ENCODE measurements at places on chromosomes 7 and 10.

DNA sequence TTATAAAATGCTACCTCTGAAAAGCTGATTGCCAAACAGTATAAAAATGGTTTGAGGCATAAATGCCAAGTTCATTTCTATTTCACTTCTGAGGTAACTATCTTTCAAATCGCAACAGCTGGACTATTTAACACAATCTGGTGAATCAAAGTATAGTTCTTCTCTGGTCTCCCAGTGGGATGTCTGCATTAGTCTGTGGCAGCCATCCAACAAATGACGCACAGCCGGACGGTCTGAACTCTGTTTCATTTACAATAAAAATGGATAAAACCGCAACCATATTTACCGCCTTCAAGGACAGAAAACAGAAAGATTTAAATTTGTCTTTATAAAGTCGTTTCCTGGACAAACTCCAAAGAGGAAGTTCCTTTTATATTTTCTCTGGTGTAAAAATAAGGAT lies 41.9 kb downstream of the ENO4 start:
- no peak for DNase-seq

GRCh38 chr7:81903115-81903514 lies 133.3 kb upstream of the HGF start:
- no peak for DNase-seq

DNA sequence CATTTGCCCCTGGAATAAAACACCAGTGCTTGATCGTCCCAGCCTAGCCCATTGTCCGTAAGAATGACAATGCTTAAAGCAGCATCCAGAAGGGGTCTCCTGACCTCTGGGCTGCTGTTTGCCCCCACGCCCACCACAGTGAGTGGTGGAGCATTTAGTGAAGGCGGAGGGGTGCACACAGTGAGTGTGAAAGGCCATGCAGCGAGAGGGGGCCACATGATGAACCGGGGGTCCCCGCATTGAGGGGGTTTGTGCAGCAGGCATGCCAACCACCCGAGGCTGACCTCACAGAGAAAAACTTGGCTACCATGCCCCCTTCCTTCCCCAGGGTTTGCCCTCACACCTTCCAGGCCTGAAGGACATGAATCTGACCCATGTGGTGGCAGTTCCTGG lies 28.4 kb downstream of the CPXM2 start:
- DNase-seq, result peak; percentile 39

- DNase-seq, result no peak
Observed at GRCh38 chr7:2826771-2827170, 17.3 kb downstream of the GNA12 start.

DNA sequence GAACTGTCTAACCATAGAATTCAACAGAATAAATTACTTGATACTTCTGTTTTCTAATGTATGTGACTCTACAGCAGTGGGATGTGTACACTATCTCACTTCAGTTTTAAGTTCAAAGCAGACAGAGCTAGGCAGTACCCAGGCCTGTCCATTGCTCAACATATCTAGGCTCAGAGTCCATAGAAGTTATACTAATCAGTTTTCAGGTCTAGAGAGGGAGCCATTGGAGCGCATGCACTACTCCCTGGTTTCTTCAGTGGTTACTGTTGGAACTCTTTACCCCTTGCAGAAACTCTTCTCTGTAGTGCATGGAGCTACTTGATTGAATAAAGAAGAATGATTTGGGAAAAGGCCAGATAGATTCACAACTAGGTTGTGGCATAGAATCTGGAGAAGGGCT lies 4.4 kb downstream of the CD36 start:
- no peak for DNase-seq

GRCh38 chr7:36545291-36545690 lies 155.6 kb downstream of the ANLN start:
- no peak for DNase-seq

- no peak for DNase-seq
Observed at GRCh38 chr10:30384701-30385201, 35.7 kb upstream of the MTPAP start.

GRCh38 chr10:124403548-124403947 lies 15.2 kb downstream of the OAT start:
- DNase-seq, result peak; percentile 57

DNA sequence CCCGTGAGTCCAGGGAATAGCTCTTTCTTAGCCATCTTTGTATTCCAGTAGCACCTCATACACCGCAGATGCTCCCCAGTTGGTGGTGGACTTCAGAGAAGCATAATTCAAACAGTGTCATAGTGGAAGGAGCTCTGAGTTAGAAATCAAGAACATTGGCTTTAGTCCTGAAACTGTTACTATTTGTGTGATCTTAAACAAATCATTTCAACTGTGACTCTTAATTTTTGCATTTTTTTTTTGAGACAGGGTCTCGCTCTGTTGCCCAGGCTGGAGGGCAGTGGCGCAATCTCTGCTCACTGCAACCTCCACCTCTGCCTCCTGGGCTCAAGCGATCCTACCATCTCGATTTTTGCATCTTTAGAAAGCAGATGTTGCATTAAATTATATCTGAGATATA lies 1.8 kb downstream of the BPGM start:
- DNase-seq, result no peak

DNA sequence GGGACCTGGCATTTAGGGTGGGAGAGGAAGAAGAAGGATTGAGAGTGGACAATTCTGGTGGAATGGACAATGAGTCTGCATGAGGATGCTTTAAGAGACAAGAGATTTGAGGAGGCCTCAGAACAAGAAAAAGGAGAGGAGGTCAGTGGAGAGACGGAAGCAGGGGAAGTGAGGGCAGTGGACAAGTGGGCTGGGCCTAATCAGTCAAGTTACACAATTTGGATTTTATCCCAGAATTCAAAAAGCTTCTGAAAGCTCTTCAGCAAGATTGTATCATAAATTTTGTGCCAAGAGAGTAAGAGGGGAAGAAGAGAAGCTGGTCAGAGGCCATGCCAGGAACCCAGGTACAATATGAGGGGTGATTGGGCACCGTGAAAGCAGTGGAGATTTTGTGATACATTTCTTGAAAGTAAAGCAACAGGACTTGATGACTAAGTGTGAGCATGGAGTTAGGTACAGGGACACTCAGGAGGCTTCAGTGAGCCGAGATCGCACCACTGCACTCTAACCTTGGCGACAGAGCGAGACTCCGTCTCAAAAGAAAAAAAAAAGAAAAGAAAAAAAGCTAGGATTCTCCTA lies 19.3 kb upstream of the TSPAN13 start:
- DNase-seq, result no peak

GRCh38 chr7:22858274-22858639 lies 35.6 kb upstream of the TOMM7 start:
- no peak for DNase-seq

DNA sequence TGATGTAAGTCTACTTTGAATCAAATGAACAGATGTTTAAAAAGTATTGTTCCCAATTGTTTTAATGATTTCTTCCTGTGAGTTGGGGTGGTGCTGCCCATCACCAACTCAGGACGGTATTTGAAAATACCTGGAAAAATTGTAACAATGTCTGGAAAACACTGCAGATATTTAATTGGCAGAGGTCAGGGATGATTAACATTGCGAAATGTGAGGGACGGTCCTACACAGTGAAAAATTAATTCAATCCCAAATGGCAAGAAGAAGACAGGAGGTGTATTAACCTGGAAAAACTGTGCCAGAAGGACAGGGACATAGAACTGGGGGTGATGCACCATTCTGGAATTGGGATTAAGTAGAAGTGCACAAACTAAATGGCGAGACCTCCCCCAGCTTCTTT lies 29.6 kb downstream of the ANKIB1 start:
- no peak for DNase-seq

DNA sequence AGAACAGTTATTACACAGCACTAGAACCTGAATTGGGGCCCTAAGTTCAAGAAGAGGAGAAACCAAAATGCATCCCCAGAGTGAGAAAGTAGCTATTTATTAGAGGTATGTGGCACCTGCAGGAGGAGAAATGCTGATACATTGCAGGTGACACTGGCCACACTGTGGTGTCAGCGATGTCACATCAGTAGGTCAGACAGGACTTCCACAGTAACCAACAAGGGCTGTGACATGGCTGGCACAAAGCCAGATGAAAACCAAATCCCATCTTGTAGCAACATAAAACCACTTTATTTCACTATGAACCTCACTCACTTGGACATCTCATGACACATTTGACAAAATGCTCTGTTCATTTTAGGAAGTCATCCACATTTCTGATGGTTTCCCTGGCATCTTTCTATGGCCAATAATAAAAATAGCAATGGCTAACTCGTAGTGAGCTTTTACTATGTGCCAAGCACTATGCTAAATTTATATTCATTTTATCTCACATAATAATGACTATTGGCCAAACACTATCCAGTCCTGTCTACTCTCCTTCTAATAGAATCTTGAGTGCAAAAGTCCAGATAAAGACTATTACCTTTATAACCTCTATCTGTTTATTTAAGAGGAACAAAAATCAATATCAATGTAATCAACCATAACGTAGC lies 154.2 kb downstream of the TSPAN12 start:
- DNase-seq, result no peak

- DNase-seq, result no peak
Observed at GRCh38 chr10:34236931-34237330, 578.2 kb downstream of the PARD3 start.

DNA sequence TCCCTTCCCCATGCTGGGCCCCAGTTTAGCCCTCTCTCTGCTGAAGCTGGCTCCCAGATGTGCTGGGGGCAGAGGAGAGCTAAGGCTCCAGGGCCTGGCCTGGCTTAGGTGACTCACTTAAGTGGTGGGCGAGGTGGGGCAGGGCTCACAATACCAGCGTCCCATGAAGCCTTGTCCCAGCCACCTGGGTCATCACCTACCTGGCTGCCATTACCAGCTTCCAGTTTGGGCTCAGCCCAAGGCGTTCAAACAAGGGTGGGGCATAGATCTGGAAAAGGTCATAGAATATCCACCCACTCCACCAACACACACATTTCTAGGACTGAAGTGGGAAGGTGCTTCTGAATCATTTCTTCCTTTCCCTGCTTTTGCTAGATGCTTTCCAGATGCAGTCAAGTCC lies 8.3 kb downstream of the KAZALD1 start:
- DNase-seq, result no peak

DNA sequence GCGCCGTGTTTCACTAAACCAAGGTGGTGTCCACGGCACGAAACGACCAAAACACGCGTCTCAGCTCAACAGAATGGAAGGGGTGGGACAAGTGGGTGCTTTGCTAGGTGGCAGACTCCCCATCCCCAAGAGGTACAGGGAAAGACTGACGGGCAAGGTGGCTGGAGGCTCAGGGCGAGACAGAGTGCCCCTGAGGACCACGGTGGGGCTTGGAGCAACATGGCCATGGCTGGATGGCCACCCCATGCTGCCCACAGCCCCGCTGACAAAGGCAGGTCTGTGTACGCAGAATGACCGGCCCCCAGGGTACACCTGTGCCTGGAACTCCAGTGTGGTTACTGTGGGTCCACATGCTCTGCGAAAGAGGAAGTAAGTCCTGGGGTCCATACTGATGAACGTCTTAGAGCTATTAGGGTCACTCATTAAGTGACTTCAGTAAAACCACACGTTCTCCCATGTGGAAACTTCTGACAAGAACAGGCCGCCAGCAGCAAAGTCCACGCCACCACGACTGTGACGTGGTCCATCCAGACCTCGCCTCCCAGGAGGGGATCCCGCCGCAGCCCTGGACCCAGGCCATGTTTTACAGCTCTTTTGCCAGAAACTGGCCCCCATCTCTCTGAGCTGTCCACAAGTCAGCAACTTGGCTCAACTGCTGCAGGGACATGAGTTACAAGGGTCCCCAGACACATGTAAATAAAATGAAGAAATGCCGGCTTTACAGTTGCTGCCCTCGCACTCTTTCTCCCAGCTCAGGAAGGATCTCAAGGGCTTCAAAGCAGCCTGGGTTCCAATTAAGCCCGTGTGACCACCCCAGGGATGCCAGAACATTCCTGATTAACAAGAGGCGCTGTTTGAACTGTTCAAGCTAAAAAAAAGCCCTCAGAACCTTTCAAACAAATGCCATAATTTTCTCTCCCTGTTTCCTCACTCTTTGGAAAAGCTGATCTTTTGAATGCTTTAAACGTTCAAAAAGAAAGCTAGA lies 66.8 kb downstream of the MAD1L1 start:
- no peak for DNase-seq

GRCh38 chr7:51658684-51659083 lies 342.1 kb upstream of the COBL start:
- DNase-seq, result no peak

GRCh38 chr7:66886152-66886551 lies 34.9 kb upstream of the TMEM248 start:
- DNase-seq, result no peak

DNA sequence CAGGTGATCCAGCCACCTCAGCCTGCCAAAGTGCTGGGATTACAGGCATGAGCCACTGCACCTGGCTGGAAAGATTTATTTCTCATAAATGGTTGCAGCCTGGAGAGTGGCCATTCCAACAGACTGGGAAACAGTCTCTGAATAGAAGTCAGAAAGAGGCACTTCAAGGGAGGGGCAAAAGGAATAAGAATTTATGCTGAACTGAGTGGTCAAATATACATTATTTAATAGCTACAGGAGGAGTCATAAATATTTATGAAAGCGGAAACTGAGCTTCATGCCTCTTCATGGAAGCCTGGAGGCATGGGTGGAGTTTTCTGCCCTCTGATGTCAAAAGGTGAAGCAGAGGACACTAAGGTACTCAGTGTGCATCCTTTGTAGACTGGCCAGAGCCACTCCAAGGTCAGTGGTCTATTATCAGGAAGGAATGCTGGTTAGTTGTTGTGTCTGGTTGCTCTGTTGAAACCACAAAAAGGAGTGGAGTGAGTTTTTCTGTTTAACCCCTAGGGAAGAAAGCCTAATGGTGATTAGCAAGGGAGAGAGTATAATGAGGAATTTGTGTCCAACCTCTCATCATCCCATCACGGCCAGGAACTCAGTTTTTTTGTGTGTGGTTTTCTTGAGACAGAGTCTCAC lies 9.3 kb upstream of the NRBF2 start:
- no peak for DNase-seq

DNA sequence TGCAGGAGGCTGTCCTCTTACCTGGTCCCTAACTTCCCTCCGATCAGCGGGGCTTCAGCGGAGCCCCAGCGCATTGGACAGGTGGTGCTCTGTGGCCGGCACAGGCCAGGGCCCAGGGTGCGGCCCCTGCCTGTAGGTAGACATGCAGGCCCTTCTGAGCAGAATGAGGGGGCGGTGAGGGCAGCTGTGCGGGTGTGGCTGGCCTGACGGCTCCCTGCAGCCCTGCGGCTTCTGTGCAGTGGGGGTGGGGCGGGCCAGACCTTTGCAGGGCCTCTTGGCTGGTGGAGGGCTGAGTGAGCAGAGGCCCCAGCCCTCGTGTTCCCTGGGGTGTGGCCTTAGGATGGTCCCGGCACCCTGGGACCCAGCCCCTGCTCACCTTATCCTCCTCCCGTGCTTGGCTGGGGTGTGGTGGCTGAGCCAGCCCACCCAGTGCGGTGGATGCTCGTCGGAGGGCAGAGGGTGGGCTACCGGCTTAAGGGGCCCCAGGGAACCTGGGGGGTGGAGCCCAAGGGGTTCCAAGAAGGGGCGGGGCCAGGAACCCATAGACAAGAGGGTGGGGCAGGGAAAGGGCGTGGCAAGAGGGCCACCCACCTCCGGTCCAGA lies 175.2 kb upstream of the TNRC18 start:
- no peak for DNase-seq

Data from H1 (cell line).